ENCODE measurements at places on chromosomes 3 and 15. TPM values are rescaled to one million over a fixed set of nuclear protein-coding genes. Genes with fewer than 3 reads are reported as not detected.

Gene SOX14
- not detected for total RNA-seq

Gene ASB14
- total RNA-seq = not detected

Gene PRTG
- 9.9 TPM for total RNA-seq

Gene SERPINI2
- not detected for total RNA-seq

Gene PP2D1
- total RNA-seq = not detected

Gene RTP1
- total RNA-seq = not detected

Gene COPB2
- total RNA-seq = 66.2 TPM

All from A549 treated with ZK216348 at 1 μM for 4 hours (cell line).